ENCODE measurements at places on chromosomes 2 and 18.

DNA sequence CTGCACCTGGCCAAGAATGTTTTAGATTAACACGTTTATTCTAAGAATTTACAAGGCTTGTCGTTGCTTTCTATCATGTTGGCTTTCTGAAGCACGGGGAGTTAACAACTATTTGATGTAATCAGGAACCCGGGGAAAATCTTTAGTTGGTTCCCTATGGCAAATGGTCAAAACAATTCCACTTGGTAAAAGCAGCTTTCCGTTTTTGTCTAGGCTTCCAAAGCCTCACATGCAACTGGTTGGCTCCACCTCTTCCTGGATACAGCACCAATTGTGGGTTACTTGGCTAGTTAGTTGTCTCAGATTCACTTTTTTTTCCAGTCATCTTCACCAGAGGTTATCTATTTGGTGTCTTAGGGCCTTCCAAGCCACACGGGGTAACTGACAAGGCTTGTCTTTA lies 2.8 kb downstream of the COLEC12 start:
- no peak overlapping the region for H3K4me3 ChIP-seq
- no peak overlapping the region for H3K27ac ChIP-seq
- peaks cover 12% of the 10 kb centered on the region for H3K4me1 ChIP-seq
- H3K36me3 ChIP-seq: no peaks in the 10 kb centered on the region

DNA sequence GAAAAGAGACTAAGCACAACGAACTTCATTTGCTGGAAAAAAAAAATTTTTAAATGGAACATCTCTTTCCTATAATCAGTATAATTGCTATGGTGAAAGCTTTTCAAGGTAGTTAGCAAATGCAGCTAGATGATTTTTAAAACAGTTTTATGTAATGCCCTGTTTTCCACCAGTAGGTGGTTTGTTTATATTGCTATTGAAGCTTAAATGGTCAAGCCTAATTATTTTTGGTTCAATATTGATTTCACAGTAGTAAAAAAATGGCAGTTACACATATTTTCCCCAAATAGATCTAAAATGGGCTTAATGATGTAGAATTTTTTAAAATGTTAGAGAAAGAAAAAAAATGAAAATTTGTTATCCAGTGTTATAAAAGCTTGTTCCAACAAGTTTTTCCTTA lies 70.2 kb downstream of the CDH19 start:
- H3K27me3 ChIP-seq: no peaks in the 10 kb centered on the region
- no peaks in the 10 kb centered on the region for H3K4me1 ChIP-seq
- H3K4me3 ChIP-seq: no peak overlapping the region
- no peak overlapping the region for H3K27ac ChIP-seq
- no peak for DNase-seq

GRCh38 chr18:79720359-79720733 lies 40.7 kb downstream of the CTDP1 start:
- H3K4me3 ChIP-seq: no peak overlapping the region
- H3K4me1 ChIP-seq: no peaks in the 10 kb centered on the region
- no peak overlapping the region for H3K27ac ChIP-seq
- no peak for DNase-seq
- peaks cover 67% of the 10 kb centered on the region for H3K36me3 ChIP-seq
- H3K27me3 ChIP-seq: no peaks in the 10 kb centered on the region

GRCh38 chr2:10019602-10020400 lies 23.5 kb upstream of the KLF11 start:
- H3K36me3 ChIP-seq: no peaks in the 10 kb centered on the region
- H3K4me3 ChIP-seq: no peak overlapping the region
- H3K27ac ChIP-seq: no peak overlapping the region
- H3K27me3 ChIP-seq: peaks cover 3% of the 10 kb centered on the region
- H3K4me1 ChIP-seq: no peaks in the 10 kb centered on the region

GRCh38 chr2:173934895-173935294 lies 30.3 kb downstream of the SP3 start:
- H3K4me3 ChIP-seq: no peak overlapping the region
- H3K36me3 ChIP-seq: peaks cover 15% of the 10 kb centered on the region
- H3K27ac ChIP-seq: no peak overlapping the region
- no peak for DNase-seq

GRCh38 chr2:229650901-229651300 lies 63.5 kb downstream of the DNER start:
- no peaks in the 10 kb centered on the region for H3K4me1 ChIP-seq
- no peaks in the 10 kb centered on the region for H3K36me3 ChIP-seq
- no peak overlapping the region for H3K4me3 ChIP-seq
- DNase-seq: no peak

Measured in activated CD4-positive, alpha-beta memory T cell treated with anti-CD3 and anti-CD28 coated beads for 36 hours (primary cell).